DND-41 (cell line): ENCODE measurements at places on chromosomes 16 and 17.

GRCh38 chr16:82735186-82735585, 108.4 kb downstream of the CDH13 start:
- no peak for DNase-seq

DNA sequence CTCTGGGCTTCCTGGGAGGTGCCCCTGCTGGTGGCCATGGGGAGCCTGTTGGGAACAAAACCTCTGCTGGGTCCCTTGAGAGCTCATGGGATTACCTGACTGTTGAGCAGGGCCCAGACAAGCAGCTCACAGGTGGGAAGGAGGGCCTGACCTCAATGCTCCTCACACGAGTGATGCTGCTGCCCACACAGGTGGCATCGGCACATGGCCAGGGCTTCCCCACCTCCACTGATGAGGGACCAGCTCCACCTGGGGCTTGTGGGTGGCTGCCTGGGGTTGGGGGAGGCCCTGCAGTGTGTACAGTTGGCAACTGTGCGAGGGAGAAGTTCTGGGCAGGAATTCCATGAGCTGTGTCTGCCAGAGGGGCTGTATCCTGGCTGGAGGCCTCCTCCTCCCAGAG, 87.8 kb upstream of the NLRP1 start:
- no peak for DNase-seq

- DNase-seq, result no peak
Observed at GRCh38 chr16:84418056-84418849, 49.9 kb downstream of the ATP2C2 start.

DNA sequence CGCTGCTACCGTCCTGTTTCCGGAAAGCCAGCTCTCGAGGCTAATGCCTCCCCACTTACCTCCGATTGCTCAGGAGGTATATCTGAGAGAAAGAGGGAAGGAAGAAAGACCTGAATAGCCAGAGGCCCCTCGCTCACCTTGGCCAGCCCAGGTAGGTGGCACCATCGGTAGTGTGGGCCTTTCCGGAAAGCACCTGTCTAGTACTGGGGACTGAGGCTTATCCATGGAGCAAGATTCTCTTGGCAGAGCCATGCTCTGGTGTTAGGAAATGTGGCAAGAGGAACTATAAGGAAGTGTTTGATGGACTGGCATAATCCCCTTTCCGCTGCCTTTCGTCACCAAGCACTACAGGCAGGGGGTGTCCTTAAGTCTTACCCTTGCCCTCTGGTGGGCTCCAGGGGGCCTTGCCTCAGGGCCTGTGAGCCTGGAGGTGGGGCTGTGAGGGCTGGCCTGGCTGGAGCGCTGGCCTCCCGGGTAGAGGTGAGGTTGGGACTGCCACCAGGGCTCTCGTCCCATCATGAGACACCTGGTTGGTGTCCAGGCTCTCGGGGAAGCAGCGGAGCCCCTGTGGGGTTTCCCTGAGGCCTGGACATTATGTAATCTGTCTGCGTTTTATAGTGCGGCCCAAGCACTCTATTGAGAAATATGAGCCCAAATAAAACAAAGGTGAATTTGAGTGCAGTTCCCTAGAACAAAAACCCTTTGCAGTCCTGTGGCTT, 2.9 kb downstream of the CMIP start:
- no peak for DNase-seq

GRCh38 chr17:1298606-1299005, 19.1 kb downstream of the TRARG1 start:
- no peak for DNase-seq
